ENCODE measurements at places on chromosomes 6 and 20.

GRCh38 chr6:138882369-138883017 lies 86.6 kb downstream of the ECT2L start:
- DNase-seq, result no peak

GRCh38 chr6:158422629-158423238 lies 110.5 kb downstream of the TULP4 start:
- no peak for DNase-seq

DNA sequence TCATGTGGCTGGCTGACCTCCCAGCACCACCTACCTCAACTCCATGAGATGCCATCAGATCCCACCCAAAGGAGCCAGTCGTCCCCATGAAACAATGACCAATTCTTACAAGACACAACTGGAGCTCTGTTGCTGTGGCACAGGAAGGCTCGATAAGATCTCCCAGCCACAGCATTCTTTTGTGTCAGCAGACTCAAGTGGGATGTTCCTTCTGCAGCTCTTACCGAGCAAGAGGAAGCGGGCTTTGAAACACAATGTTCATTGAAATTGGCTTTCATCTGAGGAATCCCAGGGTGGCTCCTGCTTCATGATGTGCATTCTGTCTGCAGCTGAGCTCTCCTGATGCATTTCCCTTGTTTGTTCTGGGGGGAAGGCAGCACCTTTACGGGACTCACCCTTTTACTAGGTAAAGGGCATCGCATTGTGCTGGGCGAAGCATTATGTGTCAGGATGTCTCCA lies 222.0 kb upstream of the SGK1 start:
- DNase-seq, result no peak

DNA sequence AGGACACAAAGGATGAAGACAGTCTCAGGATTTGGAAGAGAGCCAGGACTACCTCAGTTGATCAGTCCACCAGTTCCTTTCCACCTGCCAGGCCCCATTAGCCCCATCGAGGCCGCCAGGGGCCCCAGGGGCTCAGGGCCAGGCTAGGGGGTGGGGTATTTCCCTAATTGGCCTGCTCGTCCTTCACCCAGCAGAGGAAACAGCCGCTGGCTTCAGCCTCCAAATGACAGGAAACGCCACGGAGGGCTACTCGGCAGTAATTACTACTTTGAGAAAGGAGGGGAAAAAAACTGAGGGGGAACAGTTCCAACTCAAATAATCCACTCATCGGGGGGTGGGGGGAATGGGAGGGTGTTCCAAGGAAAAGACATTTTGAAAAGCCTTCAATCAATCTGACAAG lies 42.7 kb downstream of the MAFB start:
- no peak for DNase-seq

- DNase-seq, result no peak
Observed at GRCh38 chr6:44216677-44217331, at the start of gene MYMX. Gene MYMX (plus strand): TSS chr6:44216926. CDS start chr6:44217472, 546 bp downstream.

GRCh38 chr20:12928755-12929401 lies 79.9 kb upstream of the SPTLC3 start:
- DNase-seq, result no peak

DNA sequence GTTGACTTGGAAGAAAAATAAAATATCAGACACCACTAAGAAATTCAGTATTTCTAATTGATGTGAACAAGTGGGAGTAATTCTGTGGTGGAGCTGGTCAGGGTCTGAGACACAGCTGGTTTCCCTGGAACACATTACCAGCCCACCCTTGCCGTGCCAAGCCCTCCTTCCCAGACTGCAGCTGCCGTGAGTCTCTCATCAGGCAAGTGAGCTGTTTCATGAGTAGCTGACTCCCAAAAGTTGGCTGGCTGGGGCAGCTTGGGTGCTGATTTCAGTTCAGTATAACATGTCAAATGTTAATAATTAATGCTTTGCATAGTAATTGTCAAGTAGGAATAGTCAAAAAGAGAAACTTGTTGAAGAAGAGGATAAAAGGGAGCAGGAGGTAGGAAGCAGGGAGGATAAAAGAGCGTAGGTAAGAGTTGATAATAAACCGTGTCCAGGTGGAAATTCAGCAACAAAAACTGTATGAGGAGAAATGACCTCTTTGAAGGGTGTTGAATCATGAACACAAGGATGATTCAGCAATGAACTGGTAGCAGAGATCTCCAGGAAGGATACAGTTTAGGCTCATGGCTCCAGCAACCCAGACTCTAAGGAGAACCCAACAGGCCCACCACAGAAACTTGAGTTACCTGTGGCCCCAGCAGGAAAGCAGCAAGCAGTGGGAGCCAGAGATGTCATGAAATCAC lies 110.9 kb upstream of the SSTR4 start:
- DNase-seq, result no peak

DNA sequence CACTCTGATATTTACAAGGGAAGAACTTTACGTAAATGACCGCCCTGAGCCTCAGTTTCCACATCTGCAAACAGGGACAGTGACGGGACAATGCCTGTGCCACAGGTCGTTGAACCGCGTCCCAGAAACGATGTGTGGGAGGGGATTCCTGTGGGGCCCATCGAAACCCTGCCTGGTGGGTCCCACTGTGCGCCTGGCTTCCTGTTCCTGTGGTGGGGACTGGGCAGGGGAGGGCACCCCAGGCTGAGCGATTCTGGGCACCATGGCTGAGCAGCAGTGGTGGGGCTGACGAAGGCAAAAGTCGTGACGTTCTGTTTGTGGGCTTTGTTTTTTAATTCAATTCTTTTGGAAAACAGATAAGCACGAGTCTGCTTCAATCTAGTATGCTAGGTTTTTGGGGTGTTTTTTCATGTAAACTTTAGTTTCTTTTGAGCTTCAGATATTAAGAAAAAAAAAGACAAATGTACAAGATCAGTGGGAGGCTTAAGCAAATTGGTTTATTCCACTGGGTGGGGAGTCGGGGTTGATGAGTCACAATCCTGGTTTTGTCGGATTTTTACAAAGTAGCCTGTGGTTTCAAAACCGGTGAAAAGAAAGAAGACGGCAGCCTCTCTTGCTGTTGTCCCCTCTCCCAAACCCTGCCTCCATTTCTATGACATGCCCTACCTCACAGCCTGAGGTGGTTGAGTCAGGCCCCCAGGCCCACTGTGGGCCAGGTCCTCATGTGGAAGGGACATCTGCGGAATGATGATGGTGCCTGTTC lies 40.4 kb downstream of the GNAS-AS1 start:
- DNase-seq, result no peak

DNA sequence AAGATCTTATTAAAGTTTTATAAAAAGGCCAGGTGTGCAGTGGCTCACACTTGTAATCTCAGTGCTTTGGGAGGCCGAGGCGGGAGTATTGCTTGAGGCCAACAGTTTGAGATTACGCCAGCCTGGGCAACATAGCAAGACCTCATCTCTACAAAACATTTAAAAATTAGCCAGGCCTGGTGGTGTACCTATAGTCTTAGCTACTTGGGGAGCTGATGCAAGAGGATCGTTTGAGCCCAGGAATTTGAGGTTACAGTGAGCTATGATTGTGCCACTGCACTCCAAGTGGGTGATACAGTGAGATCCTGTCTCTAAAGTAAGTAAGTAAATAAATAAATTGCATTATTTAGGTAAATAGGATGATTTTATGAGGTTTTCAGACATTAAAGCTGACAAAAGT lies 183.2 kb downstream of the ISM1 start:
- no peak for DNase-seq

DNA sequence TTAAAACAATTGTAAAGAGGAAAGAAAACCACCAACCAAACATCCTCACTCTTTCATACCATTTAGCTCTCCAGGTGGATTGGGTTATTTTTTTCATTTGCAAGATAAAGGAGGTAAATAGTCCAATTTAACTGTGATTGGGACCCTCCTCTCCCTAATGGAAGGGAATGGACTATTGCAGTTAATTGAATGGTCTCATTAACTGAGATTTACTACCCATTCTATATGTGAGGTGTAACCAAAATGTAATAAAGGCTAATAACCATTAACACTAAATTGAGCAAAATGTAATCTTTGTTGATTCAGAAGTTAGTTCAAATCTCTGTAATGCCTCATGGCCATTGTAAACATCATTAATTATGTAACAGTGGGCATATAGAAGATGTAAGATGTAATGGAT lies 105.0 kb downstream of the KLHL32 start:
- DNase-seq, result no peak

GRCh38 chr20:50635676-50636600 lies 55.4 kb downstream of the RIPOR3 start:
- DNase-seq, result peak; percentile 35

Measured in CD4-positive, alpha-beta T cell treated with Interleukin-15 for 4 hours (primary cell).